T-helper 22 cell (primary cell): ENCODE measurements at places on chromosomes 3 and 15.

- no peak for DNase-seq
Observed at GRCh38 chr3:151096716-151097115, 11.3 kb downstream of the MED12L start.

GRCh38 chr3:104461431-104461830 lies 905.3 kb upstream of the ALCAM start:
- DNase-seq = no peak

GRCh38 chr3:124882816-124883747 lies 4.1 kb downstream of the ITGB5 start:
- DNase-seq = no peak

- no peak for DNase-seq
Observed at GRCh38 chr3:33001889-33002288, 50.4 kb downstream of the CCR4 start.

GRCh38 chr15:92906020-92906419 lies 5.9 kb downstream of the CHD2 start:
- no peak for DNase-seq

GRCh38 chr15:69983696-69984265 lies 113.9 kb downstream of the TLE3 start:
- DNase-seq = no peak

GRCh38 chr3:55904716-55905115 lies 417.6 kb upstream of the WNT5A start:
- DNase-seq = no peak

GRCh38 chr15:62491642-62492041 lies 326.6 kb upstream of the C2CD4B start:
- no peak for DNase-seq

- DNase-seq = peak; percentile 9
Observed at GRCh38 chr3:124565013-124565412, 165.2 kb upstream of the UMPS start.

DNA sequence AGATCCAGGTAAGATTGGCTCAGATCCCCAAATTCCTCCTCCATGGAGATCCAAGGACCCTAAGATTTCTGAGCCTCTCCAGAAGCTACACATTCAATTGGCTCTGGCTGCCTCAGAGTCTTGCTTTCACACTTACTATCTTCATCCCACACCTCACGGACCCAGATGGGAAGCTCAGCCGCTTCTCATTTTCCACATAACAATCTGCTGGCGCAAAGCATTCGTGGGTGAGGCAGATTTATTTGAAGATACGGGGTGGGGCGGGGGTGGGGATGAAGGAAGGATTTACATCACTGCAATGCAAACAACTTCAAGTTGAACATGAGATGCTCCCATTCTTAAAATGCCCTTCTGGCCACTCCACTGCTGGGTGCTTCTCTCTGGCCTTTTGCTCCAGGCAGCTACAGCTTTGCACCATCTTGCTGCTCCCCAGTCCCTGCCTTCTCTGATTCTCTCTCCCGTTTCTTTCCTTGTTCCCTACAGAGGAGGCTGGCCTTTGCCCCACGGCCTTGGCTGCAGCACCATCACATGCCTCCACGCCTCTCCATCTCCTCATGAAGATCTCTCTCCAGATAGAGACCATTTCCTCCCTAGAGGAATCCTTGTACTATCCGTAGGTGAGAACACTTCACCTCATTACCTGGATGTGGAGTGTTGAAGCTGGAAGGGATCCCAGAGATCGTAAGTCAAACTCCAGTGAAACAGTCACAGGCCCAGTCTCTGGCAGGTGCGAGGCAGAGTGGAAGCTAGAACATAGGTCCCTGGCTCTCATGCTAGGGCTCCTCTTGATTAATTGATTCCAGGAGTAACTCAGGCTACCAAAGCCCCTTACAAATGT lies 175.9 kb downstream of the RPLP1 start:
- DNase-seq = no peak
